ENCODE measurements at places on chromosomes 5 and 9.

DNA sequence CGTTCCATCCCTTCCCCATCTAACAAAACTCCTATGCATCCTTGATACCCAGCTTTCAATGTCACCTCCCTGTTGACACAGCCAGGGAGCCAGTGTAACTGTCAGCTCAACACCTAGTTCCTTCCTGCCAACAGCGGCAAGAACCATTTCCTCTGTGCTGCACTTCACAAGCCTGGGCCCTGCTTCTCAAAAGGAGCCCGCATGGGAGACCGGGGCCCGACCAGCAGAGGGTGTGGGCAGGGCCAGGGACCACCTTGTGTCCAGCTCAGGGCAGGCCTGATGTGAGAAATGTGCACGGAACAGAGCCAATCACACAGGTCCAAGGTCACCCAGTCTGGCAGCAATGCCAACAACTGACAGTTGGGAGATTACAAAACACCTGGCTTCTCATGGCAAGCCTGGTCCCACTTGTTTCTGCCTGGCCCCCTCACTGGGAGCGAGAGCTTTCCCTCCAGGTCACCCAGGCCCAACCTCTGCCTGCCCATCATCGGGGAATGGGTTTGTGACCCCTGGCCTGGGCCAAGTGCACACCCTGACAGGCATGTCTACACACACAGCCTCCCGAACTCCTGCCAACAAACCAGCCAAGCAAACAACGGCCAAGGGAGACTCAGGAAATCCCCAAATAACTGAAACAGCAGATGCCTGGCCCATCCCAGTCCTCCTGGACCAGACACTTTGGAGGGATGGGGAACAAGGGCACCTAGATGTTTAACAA lies 3.1 kb downstream of the RNF44 start:
- peak; percentile 33 for DNase-seq

DNA sequence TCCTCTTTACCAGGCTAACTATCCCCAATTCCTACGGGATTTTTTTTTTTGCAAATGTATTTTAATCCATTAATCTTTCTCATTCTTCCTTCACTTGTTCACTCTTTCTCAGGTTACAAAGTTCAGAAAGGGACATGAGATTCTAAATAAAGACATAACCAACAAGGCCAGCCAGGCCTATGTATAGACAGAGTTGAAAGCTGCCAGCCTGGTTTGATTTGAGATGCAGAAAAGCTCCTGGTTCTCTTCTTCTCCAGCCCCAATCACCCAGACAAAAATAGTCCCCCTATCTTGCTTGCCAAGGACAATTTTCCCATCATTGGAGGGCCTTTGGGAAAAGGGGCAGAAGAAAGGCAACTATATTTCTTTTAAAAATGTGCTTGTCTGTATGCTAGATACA lies 398.8 kb downstream of the NFIB start:
- DNase-seq: no peak

GRCh38 chr5:138978581-138978980 lies 103.4 kb upstream of the LRRTM2 start:
- no peak for DNase-seq

- DNase-seq: no peak
Observed at GRCh38 chr5:91059409-91059808, 323.7 kb downstream of the ARRDC3 start.

DNA sequence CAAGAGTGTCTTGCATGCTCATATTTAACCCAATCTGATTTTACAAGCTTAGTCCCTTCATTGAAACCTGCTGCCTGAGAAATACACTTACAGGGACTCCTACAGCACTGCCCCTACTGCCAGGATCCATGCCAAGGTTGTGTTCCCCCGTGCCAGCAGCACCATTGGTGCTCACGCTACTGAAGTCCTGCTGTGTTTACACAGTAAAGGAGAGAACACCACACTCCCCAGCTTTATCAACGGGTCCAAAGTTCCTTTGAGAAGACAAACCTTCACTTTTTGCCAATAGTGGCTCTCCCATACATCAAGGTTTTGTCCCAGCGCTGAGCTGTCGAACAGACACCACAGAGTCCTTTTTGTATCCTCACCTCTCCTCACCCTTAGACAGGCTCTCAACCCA lies 155.1 kb upstream of the WWC1 start:
- DNase-seq: no peak

DNA sequence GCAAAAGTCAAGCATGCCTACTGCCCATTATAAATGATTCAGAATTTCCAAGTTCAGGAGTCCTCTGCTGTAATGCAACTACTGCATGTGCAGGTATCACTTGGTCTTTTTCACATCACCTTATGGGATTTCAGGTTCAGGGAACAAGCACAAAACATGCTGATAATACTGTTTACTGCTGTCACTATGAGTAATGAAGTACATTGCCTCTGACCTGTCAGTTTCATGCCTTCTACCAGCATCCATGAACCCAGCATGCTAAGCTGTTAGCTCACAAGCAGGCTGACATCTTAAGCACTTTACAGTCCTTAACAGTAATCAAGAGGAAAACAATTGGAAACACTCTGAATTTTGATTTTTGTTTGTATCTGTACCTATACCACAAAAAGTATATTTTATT lies 743.8 kb downstream of the CDH12 start:
- no peak for DNase-seq

DNA sequence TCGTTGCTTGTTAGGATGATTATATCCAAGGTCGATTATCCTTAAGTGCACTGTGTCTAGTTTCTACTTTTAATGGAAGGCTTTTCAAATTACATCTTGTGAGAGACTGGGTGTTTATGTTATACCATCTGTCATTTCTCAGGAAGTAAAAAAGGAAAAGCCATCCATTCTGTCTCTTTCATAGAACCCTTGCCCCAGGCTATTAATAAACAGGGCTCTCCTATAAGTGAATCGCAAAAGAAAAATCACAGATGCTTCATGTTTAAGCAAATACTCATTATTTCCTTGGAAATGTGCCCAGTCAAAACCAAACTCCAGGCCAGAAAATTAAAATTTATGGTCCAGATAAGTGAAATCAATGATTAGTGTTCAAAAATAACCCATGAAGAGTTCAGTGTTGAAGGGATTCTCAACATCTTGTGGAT lies 58.1 kb downstream of the STARD4 start:
- no peak for DNase-seq

- DNase-seq: no peak
Observed at GRCh38 chr9:125153712-125154367, 10.5 kb upstream of the SCAI start.

DNA sequence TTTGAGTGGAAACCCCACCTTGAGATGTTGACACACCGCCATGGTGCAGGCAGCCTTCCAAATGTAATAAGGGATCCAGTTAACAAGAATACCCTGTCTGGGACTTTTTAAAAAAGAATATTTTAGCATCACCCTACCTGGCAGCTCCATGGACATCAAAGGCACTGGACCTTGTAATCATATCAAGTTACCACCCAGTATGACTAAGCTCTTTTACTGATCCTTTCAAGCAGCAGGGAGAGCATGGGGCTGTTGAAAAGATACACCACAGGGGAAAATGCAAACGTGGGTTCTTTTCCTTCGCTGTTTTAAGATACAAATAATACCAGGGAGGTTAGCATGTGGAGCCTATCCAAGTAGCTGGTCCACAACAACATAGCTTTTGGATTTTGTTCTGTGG lies 211.2 kb downstream of the SAXO1 start:
- DNase-seq: no peak

DNA sequence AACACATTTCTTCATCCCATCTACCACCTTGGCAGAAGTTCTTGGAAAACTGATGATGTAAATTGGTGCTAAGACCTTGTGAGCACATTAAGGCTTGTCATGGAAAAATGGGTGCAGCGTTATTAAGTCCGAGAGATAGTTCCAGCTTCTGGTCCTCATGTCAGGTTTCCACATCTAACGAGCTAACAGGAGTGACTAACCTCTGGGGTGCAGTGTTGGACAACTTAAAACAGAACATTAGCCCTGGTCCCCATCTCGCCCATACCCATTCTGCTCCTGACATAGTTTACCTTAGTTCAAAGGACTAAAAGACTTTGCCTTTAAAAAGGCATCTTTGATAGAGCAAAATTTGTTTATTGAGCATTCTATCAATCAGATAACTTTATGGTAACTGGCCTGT lies 128.0 kb downstream of the SLC1A3 start:
- DNase-seq: no peak

DNA sequence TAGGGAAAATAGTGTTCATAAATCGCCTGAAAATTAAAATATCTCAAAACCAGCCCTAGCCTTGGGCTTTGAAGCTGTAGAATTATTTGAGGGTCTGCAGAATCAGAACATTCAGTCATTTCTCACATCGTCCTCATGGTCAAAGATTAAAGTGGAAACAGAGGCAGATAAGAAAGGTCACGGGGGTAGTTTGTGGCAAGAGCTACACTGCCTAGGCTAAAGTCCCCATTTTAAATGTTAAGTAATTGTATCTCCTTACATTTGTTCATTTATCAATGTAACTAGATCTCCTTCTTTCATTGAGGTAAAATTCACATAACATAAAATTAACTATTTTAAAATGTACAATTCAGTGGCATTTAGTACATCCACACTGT lies 139.2 kb downstream of the TLE1 start:
- DNase-seq: no peak

DNA sequence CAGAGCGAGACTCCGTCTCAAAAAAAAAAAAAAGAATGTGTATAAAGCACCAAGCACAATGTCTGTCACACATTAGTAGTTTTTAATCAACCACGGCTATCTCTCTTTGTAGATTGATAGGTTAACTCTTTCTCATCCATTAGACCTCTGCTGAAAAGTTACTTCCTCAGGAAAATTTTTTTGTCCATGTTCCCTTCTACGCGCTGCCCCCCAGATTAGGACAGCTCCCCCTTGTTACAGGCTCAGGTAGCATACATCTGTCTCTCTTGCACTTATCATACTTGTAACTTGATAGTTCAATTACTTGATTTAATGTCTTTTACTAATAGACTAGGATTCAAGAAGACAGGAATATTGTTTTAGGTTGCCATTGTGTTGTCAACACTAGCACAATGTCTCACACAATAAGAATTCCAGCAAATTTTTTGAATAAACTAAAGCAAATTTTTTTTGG lies 1.5 kb downstream of the SPDL1 start:
- DNase-seq: no peak

GRCh38 chr5:1540166-1540565 lies 16.4 kb upstream of the LPCAT1 start:
- no peak for DNase-seq

DNA sequence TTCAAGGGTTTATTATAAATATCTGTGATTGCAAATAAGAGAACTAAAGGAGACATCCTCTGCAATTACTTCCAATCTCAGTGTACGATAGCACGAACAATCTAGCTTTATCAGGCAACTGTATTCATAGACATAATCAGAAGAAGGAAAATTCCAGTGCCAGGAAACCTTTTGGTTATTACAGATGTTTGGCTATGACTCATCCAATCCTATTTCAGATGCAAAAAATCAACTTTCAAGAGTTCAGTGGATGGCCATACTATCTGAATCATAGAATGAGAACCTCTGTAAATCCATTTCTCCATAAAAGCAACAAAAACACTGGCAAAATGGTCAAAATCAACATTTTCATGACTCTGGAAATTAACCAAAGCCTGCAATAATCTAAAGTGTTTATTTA lies 37.9 kb downstream of the GAS1 start:
- no peak for DNase-seq

DNA sequence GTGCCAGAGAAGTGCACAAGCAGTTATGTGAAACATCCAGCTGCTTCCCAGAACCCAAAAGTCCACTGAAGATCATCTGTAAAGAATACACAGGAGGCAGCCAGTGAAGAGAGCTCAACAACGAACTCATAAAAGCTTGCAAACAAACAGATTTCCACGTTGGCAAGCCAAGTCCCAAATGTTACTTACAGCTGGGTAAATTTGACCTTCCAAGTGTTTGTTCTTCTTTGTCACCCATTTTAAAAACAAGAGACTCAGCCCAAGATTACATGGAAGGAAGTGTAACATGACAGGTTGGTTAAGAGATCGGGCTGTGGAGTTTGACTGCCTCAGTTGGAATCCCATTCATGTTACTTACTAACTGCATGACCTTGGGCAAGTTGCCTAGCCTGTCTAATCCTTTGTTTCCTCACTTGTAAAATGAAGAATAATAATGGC lies 174.9 kb upstream of the PAPPA start:
- DNase-seq: no peak

DNA sequence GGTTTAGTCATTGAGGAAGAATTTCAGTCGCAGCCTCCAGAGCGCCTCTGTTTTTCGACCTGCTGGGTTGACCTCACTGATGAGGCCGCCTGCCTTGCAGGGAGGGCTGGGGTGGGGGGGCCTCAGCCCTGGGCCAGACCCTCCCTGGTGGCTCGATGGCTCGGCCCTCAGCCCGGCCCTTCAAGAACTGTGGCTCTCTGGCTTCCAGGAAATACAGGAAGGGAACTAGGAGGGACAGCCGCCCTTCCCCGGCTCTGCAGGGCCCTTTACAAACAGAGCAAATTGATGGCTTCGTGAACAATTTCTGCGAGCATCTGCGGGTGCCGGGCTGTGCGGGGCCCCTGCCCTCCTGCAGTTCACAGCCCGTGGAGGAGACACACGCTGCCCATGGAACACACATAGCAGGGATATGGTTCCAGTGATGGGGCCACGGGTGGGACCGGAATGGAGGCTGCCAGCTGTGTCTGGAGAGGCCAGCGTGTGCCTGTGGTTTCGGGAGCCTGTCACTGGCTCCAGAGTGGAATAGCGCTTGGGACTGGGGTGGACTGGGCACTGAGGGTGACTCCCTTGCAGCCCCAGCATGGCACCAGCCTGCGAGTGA lies 39.6 kb downstream of the COL5A1 start:
- no peak for DNase-seq

DNA sequence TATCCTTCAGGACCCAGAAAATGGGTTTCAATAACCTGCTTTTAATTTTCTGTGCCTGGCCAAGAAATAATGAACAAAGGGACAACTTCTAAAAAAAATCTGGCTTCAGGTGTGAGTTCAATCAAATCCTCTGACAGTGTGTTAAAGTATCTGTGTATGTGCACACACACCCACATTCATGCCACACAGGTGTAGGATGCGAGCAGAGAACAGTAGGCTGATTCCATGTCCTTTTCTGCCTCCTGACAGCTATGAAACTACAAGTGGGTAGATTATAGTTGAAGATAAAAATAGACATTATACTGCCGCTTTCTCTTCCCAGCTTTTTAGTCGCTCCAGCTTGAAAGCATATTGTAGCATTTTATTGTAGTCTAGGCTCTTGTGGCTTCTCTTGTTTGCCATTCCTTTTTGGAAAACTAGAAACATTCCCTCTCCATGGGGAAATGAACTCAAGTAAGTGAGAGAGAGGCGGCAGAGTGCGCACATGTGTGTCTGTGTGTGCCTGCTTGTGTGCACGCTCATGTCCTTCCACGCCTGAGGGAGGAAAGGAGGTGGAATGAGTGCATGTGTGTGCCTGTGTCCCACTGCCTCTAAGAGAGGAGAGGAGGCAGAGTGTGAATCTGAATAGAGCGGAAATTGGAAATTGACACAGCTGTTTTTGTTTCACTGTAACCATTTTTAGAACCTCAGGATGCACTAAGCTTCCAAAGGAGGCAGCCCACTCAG lies 273.0 kb downstream of the ELAVL2 start:
- no peak for DNase-seq

DNA sequence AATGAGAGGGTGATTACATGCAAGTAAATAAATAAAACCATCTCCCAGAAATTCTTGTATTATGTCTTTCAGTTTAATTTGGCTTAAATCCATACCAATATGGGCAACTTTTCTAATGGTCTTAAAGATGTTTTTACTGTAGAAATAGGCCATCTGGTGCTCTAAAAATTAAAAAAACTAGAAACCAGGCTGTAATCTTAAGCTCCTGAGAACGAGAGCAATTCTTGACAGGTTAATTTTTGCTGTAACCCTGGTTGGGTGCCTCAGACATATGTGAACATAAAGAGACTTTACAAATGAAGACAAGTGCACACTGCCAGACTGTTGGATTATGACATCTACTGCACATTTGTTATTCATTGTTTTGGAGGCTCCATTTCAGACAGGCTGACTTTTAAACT lies 246.8 kb upstream of the DAB2 start:
- DNase-seq: no peak
